ENCODE measurements at places on chromosomes 5 and 9. TPM values are rescaled to one million over a fixed set of nuclear protein-coding genes. Genes with fewer than 3 reads are reported as not detected.

DNA sequence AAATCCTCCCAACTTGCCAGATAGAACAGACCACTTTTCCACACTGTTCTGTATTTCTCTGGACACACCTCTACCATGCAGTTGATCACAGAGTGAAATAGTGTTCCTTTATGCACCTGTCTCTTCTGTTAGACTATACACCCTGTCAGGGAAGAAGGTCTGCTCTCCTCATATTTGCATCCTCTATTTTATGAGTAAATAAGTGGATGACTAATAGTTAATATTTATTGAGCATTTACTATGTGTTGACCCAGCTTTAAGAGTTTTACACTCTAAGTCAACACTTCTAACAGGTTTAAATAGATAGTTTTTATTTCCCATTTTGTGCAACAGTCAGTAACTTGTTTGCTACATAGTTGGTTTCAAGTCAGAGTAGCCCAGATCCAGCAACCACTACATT lies 452.8 kb upstream of the MPDZ start:
- no peak for DNase-seq

DNA sequence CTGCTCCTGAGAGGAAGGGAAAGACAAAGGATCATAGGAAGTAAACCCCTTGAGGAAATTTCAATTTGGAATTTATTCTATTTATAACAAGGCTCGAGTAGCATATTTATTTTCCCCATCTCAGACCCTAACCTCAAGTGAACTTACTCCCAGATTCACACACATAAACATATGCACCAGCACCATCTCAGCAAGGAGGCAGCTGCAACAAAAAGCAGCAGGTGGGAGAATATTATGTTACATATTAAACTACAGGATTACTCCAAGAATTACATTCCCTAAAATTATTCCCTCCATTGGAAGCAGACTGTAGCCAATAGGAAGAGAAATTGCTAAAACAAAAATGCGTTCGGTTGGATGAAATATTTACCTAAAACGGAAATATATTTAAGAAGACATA lies 108.4 kb upstream of the PRSS3 start:
- DNase-seq = no peak

- DNase-seq = no peak
These were observed 70.1 kb downstream of the TRIO start for GRCh38 chr5:14213253-14213652.

DNA sequence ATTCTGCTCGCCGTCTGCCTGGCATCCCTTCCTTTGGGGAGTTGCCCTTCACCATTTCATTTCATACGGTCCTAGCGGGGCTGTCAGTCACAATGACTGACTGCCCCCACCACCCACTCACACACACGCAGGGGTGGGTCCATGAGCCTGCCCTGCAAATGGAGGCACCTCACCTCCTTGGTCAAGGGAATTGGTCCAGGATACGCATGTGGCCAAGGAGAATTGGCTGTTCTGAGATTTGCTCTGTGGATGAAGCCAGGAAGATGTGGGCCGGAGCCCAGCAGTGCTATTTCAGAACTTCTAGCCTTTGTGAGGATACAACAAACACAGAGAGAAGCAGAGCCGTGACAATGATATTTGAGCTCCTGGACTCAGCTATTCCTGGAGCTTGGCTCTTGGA lies 17.0 kb downstream of the C1QTNF2 start:
- no peak for DNase-seq

GRCh38 chr9:70479880-70480291 lies 65.4 kb upstream of the KLF9 start:
- no peak for DNase-seq

DNA sequence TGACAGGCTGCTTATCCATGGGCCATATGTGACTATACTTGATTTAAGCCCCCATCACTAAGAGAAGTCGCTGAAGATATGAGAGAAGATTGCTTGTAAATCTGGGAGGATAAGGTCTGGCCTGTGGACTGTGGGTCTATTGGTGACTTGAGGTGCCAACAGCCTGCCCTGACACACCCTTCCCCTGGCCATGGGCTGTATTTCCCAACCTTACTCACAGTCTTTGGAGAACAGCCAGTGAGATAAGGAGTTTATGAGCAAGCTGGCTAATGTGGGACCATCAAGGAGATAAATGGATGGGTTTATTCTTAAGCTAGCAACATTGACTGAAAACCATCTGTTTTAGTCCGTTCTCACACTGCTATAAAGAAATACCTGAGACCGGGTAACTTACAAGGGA lies 231.3 kb downstream of the ZSWIM6 start:
- DNase-seq = no peak

- DNase-seq = no peak
These were observed 12.6 kb downstream of the CAVIN4 start for GRCh38 chr9:100590481-100590880.

DNA sequence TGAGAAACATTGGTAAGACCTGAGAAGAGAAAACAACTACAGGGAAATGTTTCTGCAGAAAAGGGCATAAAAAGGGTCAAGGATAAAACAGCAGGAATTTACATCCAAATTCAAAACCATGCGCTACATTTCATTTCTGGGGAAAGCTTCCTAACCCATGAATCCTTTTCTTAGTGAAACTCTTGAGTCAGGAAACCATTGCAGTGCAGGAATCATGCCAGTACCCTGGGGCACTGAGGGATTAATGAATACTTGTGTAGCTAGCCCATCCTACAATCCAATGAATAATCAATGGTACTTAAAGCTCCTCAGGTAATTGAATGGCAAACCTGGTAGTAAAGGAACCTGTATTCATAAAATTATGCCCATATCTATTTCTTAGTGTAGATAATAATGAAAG lies 580.5 kb downstream of the TLE1 start:
- DNase-seq = no peak

- peak; percentile 88 for DNase-seq
These were observed 6.1 kb downstream of the NOTCH1 start for GRCh38 chr9:136539427-136540421.

- no peak for DNase-seq
These were observed 137.4 kb downstream of the SCAMP1 start for GRCh38 chr5:78497573-78498533.

Gene NOXA1
- polyA plus RNA-seq = 0.50 TPM

All from K562 (cell line).